ENCODE measurements at places on chromosomes 7 and 10.

DNA sequence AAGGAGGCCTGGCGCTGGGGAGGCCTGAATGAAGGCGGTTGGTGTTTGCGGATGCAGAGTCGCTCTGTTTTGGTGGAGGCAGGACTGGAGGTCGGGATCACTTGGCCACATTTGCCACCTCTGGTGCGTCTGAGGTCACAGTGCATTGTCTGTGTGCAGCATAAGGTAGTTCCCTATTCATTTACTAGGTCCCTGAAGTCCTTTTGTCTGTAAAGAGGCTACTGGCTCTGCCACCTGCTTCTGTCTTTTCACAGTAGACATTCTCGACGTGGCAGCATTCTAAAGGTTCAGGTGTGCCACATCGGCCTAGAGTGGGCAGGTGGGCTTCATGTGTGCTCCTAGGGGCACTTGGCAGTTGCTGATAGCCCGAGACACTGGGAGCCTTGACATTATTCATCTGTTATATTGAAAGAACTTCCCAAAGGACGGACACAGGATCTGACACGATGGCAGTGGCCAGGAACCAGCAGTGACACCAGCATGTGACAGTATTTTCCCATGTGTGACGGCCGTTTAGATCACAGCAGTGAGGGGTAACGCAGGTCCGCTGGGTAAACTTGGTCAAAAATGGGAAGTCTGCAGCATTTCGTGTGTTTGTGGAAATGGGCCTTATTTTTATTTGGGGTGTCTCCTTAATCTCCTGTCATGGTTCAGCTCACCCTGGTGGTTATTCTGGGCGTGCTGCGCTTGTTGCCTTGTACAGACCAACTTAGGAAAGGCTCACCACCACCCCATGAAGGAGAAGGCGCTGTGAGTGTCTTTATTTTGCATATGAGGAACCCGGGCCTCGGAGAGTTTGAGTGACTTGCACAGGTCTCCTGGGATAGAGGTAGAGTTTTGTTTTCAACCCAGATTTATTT is 5.9 kb downstream of the MGMT start:
- no peak for DNase-seq

DNA sequence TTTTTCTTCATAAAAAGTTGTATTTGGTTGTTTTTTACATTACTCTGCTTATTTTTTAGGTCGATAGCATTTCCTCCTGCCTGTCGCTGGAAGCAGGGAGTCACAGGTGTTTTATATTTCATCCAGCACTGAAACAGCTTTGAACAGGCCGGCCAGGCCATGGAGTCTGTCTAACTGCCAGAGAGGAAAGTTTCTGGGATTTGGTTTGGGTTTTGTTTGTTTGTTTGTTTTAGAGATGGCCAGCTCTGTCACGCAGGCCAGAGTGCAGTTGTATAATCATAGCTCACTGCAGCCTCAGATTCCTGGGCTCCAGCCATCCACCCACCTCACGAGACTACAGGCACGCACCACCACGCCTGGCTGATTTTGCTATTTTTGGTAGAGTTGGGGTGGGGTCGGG is 23.4 kb downstream of the PROSER2 start:
- DNase-seq: no peak

DNA sequence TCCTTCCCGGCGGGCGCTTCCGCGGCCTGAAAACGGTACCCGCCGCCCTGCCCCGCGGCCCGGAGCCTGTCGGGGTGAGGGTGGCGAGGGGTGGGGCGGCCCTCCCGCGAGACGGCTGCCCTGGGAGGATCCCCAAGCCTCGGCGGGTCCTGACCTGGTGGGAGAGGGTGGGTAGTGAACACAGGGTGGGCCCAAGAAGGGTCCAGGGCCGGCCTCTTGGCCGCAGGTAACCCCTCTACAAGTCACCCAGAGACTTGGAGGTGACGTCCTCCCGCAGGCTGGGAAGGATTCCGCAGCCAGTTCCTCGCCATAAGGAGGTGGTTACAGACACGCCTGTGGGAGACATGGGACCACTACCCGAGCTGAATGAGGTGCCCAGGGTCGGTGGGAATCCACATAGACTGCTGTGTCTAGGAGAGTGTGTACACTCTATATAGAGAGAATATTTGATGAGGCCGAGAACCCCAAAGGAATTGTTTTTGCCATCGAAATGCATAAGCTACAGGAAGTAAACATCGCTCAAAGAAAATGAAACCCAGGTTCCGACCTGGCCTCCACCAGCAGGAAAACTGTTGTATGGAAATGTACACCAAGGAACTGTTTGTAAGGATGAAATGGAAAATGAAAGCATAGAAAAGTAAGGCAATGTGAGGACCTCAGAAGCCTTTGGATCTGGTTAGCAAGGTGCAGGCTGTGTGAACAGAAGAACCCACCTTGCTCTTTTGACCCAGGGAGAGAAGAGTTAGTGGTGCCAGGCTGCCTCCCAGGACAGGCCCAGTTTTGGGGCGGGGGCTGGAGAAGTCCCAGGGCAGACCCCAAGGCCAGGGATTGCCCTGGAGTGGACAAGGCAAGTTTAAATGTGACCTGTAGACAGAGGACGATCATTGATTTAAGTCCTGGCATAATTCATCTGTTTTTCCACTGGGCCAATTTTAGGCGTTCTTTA is 659 bp downstream of the OPTN start:
- DNase-seq: peak; percentile 72

- no peak for DNase-seq
Measured at GRCh38 chr7:7956531-7957128, 12.0 kb upstream of the GLCCI1 start.

DNA sequence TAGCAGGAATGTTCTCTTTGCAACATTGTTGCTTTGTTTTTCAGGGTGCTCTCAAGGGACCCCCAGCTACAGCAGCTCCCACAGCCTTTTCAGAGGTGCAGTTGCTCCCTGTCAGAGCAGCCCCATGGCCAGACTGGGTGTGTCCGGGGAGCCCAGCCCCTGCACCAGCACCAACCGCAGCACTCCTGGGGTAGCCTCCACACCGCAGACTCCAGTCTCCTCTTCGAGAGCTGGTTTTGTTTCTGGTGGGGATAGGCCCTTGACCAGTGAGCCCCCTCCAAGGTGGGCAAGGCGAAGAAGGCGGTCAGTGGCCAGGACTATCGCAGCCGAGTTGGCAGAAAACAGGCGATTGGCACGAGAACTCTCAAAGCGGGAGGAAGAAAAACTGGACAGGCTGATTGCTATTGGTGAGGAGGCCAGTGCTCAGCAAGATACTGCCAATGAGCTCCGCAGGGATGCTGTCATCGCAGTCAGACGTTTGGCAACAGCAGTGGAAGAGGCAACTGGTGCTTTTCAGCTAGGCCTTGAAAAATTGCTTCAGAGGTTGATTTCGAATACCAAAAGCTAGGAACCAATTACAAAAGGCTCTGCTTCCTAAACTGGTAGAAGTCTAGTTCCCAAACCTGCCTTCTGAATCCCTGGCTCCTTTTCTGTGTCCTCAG is 5.4 kb downstream of the HSPA14 start:
- DNase-seq: no peak

DNA sequence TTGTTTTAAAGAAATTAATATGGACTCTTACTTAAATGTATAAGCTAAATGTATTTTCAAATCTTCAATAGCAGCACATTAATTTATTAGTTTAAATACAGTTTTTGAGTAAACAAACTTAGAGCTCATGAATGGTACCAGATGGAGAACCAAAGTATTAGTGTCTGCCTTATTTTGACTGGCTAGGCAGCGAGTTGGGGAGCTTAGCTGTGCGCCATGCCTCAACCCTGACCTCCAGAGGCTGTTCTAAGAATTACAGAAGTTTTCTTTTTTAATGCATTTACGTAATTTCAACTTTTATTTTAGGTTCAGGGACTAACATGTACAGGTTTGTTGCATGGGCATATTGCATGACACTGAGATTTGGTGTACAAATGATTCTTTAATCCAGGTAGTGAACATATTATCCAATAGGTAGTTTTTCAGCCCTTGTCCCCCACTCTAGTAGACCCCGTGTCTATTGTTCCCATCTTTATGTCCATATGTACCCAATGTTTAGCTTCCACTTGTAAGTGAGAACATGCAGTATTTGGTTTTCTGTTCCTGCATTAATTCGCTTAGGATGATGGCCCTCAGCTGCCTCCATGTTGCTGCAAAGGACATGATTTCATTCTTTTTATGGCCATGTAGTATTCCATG is 166.8 kb downstream of the IQUB start:
- DNase-seq: no peak

GRCh38 chr7:100208911-100209408 is 10.8 kb upstream of the PVRIG start:
- DNase-seq: peak; percentile 56

DNA sequence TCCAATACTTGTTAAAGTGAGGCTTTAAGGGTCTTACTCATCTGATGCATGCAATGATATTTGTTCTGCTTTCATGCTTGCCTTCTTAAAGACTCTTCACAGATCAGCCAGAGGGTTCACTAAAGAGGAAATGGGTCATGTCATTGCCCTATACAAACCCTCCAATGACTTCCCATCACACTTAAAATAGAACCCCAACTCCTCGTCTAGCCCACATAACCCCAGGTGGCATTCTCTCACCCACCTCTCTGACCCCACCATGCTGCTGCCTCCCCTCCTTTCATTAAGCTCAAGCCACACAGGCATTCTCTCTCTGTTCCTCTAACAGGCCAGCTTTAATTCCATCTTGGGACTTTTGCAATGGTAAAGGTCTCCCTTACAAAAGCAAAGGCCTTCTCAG is 253.6 kb downstream of the GRID1 start:
- DNase-seq: no peak

GRCh38 chr7:45893374-45893995 is 5.2 kb downstream of the IGFBP1 start:
- DNase-seq: no peak

DNA sequence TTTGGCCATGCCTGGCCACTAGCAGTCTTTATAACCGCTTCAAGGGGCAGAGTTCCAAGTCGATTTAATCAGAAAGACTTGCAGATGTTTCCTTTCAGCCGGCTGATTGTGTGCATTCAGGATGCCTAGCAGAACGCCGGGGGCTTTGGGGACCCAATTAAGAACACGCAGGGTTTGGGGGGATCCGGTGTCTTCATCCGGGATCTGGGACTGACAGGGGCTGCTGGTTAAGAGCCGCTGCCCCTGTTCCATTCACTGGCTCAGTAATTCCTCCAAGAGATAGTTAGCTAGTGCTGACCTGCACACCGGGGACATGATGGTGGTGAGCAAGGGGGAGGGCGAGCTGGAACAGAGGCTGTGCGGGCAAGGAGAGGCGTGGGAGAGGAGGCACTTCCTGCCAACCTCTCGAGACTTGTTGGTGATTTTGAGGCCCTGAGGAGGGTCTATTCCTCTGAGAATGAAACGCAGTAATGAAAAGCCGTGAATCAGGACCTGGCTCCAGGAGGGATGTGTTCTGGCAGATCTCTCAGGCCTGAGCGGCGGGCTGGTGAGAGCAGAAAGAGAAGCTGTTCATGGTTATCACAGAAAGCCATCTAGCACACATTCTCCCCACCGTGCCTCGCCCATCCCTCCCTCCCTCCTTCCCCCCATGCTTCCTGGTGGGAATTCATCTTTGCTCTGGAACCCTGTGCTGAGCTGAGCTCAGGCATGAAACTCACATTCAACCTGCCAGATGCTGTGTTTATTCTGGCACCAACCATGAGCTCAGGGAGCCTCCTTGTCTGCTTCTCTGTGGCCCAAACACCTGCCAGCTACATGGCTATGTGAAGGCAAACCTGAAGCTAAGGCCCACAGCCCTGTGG is 152.0 kb downstream of the CCDC3 start:
- no peak for DNase-seq

GRCh38 chr7:9026121-9026520 is 592.7 kb downstream of the NXPH1 start:
- no peak for DNase-seq

- no peak for DNase-seq
Measured at GRCh38 chr10:125765835-125766234, 9.8 kb downstream of the MMP21 start.

DNA sequence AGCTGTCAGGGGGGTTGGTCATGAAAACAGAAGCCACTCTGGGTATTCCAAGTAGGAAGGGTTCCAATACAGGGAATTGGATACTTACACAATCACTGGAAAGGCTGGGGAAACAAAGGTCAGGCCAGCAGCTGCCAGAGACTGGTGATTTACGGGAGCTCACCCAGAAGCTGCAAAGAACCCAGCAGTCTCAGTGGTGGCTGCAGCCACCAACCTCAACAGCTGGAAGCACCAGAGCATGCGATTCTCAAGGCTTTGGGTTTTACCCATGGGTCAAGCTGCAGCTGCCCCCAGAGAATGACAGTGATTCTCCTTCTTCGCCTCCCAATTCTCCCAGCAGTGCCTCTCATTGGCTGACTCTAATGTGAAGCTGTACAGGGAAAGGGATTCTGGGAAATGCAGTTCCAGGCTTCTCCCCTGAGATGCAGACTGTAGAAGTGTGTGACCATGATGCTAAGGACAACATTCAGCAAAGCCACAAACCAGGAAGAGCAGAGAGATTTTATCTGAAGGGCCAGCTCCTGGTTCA is 107.2 kb upstream of the TCF7L2 start:
- no peak for DNase-seq

DNA sequence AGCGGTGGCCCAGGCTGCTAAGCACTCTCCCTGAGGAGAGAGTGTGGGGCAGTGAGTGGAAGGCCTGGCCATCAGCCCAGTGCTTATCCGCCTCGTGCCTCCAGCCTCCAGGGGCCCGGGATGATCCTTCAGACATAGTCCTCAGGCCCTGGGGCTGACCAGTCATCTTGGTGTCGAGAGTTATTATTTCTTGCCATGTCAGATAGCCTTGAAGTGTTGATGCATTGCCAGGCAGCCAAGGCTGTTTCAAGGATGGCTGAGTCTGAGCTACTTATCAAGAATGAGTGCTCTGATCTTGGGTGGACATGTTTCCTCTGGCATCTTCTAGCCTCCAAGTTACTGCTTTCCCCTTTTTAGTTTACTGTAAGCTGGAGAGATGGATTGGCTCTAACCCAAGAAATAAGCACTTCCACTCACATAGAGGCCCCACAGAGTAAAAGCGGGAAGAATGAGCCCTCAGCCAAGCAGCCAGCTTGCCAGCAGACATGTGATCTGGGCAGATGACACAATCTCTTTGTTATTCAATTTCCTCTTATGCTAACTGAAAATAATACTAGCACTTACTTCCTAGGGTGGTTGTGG is 136.5 kb upstream of the NAMPT start:
- DNase-seq: peak; percentile 87

GRCh38 chr10:67520924-67521520 is 175.0 kb downstream of the CTNNA3 start:
- peak; percentile 88 for DNase-seq

- no peak for DNase-seq
Measured at GRCh38 chr7:93011351-93012294, 106.2 kb downstream of the SAMD9 start.

GRCh38 chr10:34364253-34365037 is 450.7 kb downstream of the PARD3 start:
- DNase-seq: no peak

GRCh38 chr10:12822893-12823170 is 178.7 kb downstream of the CCDC3 start:
- no peak for DNase-seq

- DNase-seq: no peak
Measured at GRCh38 chr10:89744026-89744425, 42.6 kb downstream of the KIF20B start.

DNA sequence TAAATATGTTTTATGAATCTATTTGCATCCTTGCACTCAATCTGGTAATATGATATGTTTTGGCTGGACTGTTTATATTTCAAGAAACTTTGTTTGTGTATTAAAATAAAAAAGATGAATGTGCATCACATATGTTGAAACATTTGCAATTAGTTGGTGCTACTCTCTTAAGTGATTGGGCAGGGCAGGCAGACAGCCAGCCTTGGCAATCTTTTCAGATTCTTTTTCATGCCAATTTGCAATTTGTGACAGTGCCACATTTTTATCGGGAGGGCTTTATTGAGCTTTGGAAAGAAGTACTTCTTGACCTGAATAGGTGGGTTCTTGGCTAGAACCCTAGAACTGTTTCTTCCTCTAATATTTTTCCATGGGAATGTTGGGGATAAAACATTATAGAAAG is 152.2 kb downstream of the NXPH1 start:
- no peak for DNase-seq
